ENCODE measurements at places on chromosomes 1 and 21.

DNA sequence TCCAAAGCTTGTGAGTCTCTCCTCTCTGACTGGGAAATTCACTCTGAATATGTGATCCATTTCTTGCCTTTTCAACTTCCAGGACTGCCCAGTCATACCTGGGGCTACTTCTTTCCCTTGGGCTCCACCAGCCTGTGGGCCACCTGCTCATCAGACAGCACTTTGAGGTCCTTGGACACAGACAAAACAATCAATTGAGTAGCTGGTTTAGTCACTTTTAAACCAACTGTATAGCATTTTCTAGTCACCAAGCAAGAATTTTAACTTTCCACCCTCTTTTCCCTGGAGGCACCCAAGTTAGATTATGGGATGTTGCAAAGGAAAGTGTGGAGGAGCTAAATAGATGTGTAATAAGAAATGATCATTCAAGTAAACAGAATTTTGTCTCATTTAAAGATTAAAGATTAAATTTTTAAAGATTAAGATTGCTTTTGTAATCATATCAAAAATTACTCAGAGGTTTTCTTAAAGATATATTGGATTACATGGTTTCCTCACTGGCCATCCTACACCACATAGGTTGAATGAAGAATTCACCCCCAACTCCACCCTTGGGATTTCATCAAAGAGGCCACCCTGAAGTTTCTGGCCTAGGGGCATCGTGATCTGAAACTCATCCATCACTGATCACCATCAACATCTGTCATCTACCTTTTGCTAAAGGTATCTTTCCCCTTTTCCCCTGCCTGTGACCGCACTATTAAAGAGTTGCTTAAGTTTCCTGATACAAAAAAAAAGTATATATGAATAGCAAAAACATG, 219.2 kb upstream of the NR5A2 start:
- DNase-seq: no peak

DNA sequence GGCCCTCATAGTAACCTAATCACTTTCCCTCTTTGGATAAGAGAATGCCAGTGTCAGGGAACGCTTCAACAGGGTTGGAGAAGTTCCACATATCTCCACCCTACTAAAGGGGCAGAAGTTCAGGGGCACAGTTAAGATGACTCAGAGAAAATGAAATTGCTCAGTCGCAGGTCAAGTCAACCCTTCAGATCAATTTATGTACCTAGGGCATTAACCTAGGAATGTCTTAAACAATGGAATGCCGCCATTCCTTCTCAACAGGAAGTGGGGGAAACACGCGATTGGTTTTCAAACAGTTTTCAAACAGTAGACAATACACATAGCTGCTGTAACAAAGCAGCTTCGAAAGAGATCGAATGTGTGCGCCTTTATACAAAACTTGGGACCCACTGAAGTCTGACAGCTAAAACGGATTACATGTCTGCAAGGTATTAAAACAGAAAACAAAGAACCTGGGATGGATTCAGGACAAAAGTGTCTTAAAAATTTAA, 897 bp downstream of the SLC25A24 start:
- DNase-seq: no peak

DNA sequence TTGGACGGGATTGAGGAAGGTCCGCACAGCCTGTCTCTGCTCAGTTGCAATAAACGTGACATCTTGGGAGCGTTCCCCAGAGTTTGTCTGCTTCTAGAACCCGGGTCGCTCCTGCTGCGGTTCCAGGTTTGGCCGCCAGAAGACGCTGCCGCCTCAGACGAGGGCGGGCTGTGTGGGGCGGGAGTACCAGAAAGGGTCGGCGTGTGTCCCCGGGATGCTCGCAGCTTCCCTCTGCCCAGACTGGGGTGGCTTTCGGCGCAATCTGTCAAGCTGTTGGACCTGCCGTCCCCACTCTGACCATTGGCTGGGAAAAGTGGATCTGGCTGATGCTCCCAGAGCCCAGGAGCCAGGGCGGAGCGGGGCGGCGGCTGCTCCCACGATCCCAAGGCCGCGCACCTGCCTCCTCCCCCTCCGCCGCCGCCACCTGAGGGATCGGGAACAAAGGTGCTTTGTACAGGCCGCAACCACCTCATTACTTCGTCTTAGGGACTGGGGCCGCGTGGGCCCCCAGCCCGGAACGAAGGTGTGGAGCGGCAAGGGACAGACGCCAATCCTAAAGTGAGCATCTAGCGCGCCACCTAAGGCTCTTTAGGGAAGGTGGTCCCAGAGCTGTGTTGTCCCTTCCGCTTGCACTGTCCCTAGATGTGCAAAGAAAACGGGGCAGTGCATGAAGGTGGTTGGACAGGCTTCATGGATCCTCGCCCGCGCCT, 683 bp upstream of the EFNA4 start:
- DNase-seq: no peak

GRCh38 chr1:82108843-82109242, 308.1 kb downstream of the ADGRL2 start:
- DNase-seq: no peak

GRCh38 chr1:116508984-116509980, 61.5 kb downstream of the CD58 start:
- DNase-seq: no peak

Data from anterior cingulate cortex (tissue), 58 donors.